ENCODE measurements at places on chromosomes 5 and 9.
A peak's percentile ranks its signal among the peaks of the same experiment; 100 is the strongest.

- no peak for DNase-seq
Observed at GRCh38 chr9:105281926-105282325, 37.5 kb downstream of the SLC44A1 start.

GRCh38 chr5:59856358-59856757, 37.2 kb downstream of the PDE4D start:
- no peak for DNase-seq

DNA sequence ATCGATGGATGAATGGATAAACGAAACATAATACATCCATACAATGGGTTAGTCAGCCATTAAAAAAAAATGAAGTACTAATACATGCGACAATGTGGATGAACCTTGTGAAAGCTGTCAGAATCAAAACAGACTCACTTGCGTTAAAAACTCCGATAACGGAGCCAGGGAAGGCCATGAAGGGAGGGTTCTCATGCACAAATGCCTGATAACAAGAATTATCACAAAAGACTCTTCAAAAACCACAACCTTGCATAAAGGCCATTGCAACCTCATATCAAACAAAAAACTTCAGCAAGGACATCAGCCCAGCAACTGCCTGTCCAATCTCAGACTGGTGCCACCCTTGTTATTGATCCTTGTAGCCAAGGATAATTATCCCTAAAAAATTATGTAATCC, 13.7 kb downstream of the ERMP1 start:
- DNase-seq: no peak

- DNase-seq: no peak
Observed at GRCh38 chr5:86523718-86524117, 94.0 kb upstream of the COX7C start.

GRCh38 chr5:80975065-80975464, 14.9 kb downstream of the RASGRF2 start:
- peak; percentile 8 for DNase-seq

DNA sequence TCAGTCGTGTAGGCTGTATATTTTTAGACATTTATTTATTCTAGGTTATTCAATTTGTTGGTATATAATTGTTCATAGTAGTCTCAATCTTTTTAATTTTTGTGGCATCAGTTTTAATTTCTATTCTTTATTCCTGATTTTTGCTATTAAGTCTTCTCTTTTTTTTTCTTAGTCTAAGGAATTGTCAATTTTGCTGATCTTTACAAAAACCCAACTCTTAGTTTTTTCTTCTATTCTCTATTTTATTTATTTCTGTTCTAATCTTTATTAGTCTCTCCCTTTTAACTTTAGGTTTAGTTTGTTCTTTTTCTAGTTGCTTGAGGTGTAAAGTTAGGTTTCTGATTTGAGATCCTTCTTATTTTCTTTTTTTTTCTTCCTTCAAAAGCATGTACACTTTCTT, 152.5 kb downstream of the FANCC start:
- DNase-seq: no peak

DNA sequence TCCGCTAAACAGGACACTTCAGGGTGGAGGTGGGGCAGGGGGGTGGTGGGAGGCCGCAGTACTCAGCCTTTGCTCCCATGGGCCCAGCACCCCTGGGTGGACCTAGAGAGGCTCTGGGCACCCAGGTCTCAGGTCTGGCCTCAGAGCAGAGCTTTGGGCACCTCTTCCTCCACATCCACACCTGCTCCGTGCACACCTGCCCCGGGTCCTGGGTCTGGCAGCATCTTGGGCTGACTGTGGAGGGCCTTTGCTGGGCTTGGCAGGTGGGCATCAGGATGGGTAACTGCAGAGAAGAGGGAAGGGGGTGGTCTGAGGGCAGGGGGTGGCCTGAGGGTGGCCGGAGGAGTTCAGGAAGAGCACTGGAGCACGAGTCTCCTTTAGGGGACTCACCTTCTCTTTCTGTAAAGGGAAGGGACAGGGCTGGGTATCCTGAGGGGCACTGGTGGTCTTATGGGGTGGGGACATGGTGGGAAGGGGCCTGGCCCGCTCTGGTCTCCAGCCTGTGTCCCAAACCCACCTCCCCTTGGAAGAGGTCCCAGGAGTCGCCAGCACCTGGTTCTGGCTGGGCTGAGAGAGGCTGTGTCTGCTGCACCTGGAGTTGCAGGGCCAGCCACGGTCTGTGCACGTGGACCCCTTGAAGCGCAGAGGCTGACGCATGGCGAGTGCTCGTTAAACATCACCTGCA, 106.7 kb upstream of the IER5L start:
- DNase-seq: no peak

DNA sequence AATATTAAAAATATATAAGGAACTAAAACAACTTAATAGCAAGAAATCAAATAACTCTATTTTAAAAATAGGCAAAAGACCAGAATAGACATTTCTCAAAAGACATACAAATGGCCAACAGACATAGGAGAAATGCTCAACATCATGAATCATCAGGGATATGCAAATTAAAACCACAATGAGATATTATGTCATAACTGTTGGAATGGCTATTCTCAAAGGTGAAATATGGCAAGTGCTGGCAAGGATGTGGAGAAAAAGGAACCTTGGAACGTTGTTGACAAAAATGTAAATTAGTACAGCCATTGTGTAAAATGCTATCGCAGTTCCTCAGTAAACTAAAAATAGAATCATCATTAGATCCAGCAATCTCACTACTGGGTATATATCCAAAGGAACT, 468.5 kb downstream of the NFIB start:
- DNase-seq: no peak

- DNase-seq: no peak
Observed at GRCh38 chr9:108543251-108543778, 312.5 kb downstream of the ACTL7B start.

GRCh38 chr9:133842174-133842573, 104.0 kb upstream of the SARDH start:
- DNase-seq: no peak

DNA sequence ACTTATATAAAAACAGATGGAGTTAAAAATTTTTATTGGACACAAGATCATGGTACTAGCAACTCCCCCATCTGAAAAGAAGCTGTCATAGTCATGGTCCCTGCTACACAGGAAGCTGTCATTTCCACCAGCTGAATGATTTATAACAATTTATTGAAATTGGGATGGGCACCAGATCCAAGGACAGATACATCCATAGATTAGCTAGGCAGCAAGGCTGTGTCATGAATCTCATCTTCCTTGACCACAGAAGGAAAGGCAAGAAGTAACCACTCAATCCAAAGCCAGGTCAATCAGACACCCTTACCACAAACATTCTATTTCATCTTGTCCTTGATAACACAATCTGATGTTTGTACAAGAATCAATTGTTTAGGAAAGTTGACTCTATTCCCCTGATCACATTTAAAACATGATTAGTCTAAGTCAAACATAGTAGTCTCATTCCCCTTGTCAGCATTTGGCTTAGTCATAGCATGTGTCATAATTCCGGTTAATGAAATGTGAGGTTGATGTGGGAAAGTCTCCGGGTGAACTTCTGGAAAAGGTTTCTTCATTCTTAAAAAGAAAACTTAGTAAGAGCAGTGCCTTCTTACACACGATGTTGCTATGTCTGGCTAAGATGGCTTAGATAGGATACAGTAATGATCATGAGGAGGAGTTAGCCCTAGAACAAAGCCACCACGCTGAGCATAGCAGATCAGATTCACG, 462.6 kb upstream of the PAPPA start:
- peak; percentile 8 for DNase-seq

All from eye (tissue), 1 donor.